Naive thymus-derived CD4-positive, alpha-beta T cell (primary cell): ENCODE measurements at places on chromosomes 2 and 18.

- no peaks in the 10 kb centered on the region for H3K27me3 ChIP-seq
- DNase-seq: no peak
- no peak overlapping the region for H3K4me3 ChIP-seq
- no peak overlapping the region for H3K27ac ChIP-seq
- H3K36me3 ChIP-seq: no peaks in the 10 kb centered on the region
- no peaks in the 10 kb centered on the region for H3K4me1 ChIP-seq
Measured at GRCh38 chr2:199627417-199627816, 169.7 kb upstream of the SATB2 start.

DNA sequence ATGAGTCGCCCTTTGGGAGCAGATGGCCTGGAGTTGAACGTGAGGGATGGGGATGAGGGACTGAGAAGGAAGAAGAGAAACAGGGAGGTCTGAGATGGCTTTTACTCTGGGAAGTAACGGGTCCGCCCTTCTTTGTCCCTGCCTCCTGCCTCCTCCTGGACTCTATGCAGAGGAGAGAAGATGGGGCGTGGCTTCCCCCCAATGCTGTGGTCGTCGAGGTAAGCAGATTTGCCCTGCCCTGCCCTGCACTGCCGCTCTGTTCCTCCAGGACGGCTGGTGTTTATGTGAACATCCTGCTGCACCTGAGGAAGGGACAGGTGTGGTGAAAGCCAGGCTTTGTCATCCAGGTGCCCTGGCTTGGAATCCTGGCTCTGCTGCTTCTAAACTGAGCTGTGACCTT, 13.5 kb upstream of the NTSR2 start:
- DNase-seq: no peak
- no peaks in the 10 kb centered on the region for H3K36me3 ChIP-seq
- no peak overlapping the region for H3K27ac ChIP-seq
- no peaks in the 10 kb centered on the region for H3K27me3 ChIP-seq
- peaks cover 3% of the 10 kb centered on the region for H3K4me1 ChIP-seq

DNA sequence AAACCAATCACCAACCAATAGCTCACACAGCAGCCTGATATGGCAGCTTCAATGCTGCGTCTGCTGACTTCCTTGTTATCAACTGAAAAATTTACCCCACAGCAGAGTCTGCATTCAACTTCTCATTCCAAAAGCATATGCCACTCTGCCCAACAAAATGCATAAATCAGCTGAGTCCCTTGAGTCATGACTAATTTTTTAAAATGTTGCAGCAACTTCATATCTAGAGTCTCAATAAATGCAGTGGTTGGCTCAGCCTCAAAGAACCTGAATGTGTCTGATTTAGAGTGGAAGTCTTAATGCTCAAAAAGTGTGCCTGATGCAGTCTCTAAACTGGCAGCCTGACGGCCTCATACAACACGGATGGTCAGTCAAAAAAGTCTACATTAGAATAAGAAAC, 46.5 kb downstream of the FARSB start:
- H3K27me3 ChIP-seq: no peaks in the 10 kb centered on the region
- DNase-seq: no peak
- no peaks in the 10 kb centered on the region for H3K4me1 ChIP-seq
- H3K4me3 ChIP-seq: no peak overlapping the region
- H3K27ac ChIP-seq: no peak overlapping the region
- H3K36me3 ChIP-seq: no peaks in the 10 kb centered on the region

DNA sequence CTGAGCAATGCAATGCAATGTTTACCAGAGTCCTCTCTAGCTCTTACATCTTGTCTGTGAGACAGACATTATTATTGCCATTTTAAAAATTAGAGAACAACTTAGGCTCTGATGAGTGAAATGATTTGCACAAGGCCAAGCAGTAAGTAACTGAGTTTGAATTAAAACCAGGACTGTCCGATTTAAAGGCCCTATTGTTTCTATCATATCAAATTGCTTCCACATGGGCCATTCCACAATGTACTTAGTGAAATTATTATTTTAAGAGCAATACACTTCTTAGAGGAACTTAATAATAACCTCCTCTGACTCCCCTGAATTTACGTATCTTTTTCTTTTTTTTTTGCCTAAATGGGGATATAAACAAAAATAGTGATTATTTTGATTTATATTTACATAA, 64.6 kb downstream of the PLCL1 start:
- no peaks in the 10 kb centered on the region for H3K36me3 ChIP-seq
- H3K27me3 ChIP-seq: no peaks in the 10 kb centered on the region
- no peak for DNase-seq

GRCh38 chr18:42184685-42185477, 229.8 kb downstream of the PIK3C3 start:
- H3K4me3 ChIP-seq: no peak overlapping the region
- H3K4me1 ChIP-seq: no peaks in the 10 kb centered on the region
- H3K36me3 ChIP-seq: no peaks in the 10 kb centered on the region
- no peaks in the 10 kb centered on the region for H3K27me3 ChIP-seq

GRCh38 chr18:46333431-46334135, 229.4 kb downstream of the HAUS1 start:
- peaks cover 4% of the 10 kb centered on the region for H3K27me3 ChIP-seq
- no peaks in the 10 kb centered on the region for H3K4me1 ChIP-seq
- no peaks in the 10 kb centered on the region for H3K36me3 ChIP-seq
- no peak overlapping the region for H3K27ac ChIP-seq
- H3K4me3 ChIP-seq: no peak overlapping the region
- no peak for DNase-seq

DNA sequence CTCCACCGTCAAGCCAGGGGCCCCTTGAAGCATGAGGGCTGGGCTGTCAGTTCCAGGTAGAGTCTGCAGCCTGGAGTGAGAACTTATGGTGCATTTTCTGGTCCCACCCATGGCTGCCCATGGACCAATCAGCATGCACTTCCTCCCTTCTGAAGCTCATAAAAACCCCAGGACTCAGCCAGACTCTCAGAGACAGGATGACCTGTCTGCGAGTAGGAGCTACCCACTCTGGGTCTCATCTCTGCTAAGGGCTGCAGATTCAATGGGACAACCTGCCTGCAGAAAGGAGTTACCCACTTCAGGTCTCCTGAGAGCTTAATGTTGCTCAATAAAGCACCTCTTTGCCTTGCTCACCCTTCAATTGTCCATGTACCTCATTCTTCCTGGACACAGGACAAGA, 9.4 kb upstream of the DUSP19 start:
- H3K27me3 ChIP-seq: peaks cover 4% of the 10 kb centered on the region
- no peak overlapping the region for H3K4me3 ChIP-seq
- H3K36me3 ChIP-seq: no peaks in the 10 kb centered on the region
- no peak overlapping the region for H3K27ac ChIP-seq

- no peaks in the 10 kb centered on the region for H3K27me3 ChIP-seq
- no peak overlapping the region for H3K4me3 ChIP-seq
- no peaks in the 10 kb centered on the region for H3K36me3 ChIP-seq
- DNase-seq: no peak
- H3K27ac ChIP-seq: no peak overlapping the region
Measured at GRCh38 chr18:8788503-8789429, 83.4 kb downstream of the MTCL1 start.

DNA sequence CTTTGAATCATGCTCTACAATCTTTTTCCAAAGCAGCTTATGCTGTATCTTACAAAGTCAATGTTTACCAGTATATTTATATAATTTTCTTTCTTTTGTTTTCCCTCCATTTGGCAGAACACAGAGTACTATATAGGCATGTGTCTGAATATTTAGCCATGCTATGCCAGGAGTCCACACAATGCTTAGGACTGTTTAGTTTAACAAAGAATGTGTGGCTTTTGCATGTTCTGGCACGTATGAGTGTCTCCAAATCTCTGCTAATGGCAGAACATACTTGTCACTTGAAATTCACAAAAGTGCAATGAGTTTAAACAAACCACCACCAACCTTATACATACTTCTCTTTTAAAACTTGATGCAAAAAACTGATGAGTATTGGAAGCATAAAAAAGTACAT, 268.0 kb downstream of the NR4A2 start:
- H3K36me3 ChIP-seq: no peaks in the 10 kb centered on the region
- no peaks in the 10 kb centered on the region for H3K27me3 ChIP-seq
- H3K4me1 ChIP-seq: no peaks in the 10 kb centered on the region
- no peak for DNase-seq
- no peak overlapping the region for H3K27ac ChIP-seq

GRCh38 chr2:108414256-108414876, 34.6 kb upstream of the GCC2 start:
- no peak overlapping the region for H3K27ac ChIP-seq
- no peaks in the 10 kb centered on the region for H3K27me3 ChIP-seq
- no peaks in the 10 kb centered on the region for H3K36me3 ChIP-seq
- no peak overlapping the region for H3K4me3 ChIP-seq
- no peaks in the 10 kb centered on the region for H3K4me1 ChIP-seq
- no peak for DNase-seq

- H3K36me3 ChIP-seq: peaks cover 5% of the 10 kb centered on the region
- DNase-seq: no peak
- no peaks in the 10 kb centered on the region for H3K27me3 ChIP-seq
- H3K4me1 ChIP-seq: peaks cover 7% of the 10 kb centered on the region
- no peak overlapping the region for H3K4me3 ChIP-seq
Measured at GRCh38 chr2:241357531-241357930, 1.4 kb downstream of the FARP2 start.

GRCh38 chr2:205858275-205858674, 176.0 kb downstream of the NRP2 start:
- H3K27ac ChIP-seq: no peak overlapping the region
- no peak for DNase-seq
- no peaks in the 10 kb centered on the region for H3K27me3 ChIP-seq

DNA sequence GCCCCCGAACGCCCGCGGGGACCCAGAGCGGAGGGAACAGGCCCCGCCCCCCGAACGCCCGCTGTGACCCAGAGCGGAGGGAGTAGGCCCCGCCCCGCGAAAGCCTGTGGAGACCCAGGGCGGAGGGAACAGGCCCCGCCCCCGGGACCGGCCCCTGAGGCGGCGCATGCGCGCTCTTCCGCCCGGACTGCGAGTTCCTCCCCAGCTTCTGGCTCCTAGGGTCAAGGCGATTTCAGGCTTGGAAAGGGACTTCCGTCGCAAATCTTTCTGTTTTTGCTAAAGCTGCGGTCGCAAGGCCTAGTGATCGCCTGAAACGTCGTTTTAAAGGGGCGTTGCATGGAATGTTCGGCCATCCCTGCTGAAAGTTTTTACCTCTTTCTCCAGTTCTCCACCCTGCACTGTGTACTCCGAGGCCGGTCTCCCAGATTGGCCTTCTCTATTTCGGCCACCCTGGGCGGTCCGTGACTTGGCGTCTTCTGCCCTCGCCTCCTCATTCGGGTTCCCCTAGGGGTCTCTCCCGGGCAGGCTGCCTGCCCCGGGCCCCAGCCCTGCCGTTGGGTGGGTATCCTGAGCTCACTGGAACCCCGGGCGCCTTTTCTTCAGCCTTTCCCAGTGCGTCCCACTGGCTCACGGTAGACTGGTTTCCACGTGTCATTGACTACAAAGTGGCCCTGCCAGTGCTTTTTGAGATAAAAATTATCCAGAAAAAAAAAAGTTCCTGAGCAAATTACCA, 372 bp upstream of the WDSUB1 start:
- no peaks in the 10 kb centered on the region for H3K27me3 ChIP-seq
- DNase-seq: peak; percentile 93
- H3K4me3 ChIP-seq: peak overlapping the region; percentile 72
- no peaks in the 10 kb centered on the region for H3K36me3 ChIP-seq

DNA sequence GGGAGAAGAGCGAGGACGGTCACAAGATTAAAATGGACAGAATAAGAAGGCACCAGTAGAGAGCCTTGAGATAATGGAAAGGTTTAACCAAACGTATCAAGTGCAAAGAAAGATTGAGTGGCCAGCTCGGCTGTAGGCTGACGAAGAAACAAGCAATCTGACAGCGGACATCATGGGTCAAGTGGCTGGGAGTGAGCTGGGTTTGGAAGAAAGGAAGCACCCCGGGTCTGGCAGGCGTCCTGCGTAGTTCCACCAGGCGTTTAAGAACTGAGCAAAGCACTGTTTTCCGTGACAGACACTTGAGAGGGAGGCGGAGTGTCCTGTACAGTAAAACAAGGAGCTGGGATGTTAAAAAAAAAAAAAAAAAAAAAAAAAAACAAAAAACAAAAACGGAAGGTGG, 27.1 kb downstream of the DAPL1 start:
- no peaks in the 10 kb centered on the region for H3K36me3 ChIP-seq
- no peaks in the 10 kb centered on the region for H3K4me1 ChIP-seq
- DNase-seq: no peak
- H3K27ac ChIP-seq: no peak overlapping the region

DNA sequence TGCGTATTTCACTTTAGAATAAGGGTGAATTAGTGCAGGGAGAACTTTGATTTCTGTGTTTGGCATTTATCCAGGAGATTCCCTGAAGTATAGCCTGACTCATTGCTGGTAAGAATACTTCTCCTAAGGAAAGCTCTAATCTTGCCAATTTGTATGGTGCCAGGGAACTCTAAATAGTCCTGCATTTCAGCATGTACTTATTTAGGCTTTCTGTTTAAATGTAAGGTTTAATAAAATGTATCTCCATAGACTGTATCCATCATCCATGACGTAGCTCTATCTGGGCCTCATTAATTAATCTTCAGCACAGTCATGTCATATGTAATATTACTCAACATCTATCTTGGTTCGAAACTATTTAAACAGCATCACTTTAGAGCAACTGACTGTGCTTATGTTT, 127.7 kb downstream of the DOK6 start:
- DNase-seq: no peak
- H3K4me3 ChIP-seq: no peak overlapping the region
- no peak overlapping the region for H3K27ac ChIP-seq

DNA sequence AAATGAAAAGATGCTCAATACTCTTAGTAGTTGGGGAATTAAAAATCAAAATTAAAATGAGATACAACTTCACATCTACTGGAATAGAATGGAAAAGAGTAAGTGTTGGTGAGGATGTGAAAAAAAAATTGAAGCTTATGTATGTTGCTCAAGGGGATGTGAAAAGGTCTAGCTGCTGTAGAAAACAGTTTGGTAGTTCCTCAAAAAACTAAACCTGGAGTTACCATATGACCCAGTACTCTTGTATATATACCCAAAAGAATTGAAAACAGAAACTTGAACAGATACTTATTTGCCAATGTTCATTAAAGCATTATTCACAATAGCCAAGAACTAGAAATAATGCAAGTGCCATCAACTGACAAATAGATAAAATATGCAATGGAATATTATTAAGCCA, 208.4 kb downstream of the FIGN start:
- H3K27ac ChIP-seq: no peak overlapping the region
- H3K4me1 ChIP-seq: no peaks in the 10 kb centered on the region
- DNase-seq: no peak
- no peak overlapping the region for H3K4me3 ChIP-seq
- H3K36me3 ChIP-seq: no peaks in the 10 kb centered on the region
